ENCODE measurements at places on chromosomes 6 and 20.

DNA sequence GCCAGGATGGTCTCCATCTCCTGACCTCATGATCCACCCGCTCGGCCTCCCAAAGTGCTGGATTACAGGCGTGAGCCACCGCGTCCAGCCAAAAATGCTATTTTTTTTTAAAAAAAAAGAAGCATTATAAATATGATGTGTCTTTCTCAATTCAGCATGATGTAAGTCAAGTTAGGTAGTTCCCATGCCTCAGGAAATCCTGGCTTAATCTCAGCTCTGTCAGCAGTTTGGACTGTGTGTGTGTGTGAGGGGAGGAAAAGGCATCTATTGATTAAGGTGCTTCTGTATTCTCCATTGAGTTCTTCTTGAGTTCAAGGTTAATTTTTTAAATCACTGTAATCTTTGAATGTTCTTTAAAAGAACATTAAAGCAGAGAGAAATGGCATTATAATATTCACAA lies 51.5 kb downstream of the GMDS start:
- no peak for DNase-seq

GRCh38 chr6:96246563-96246962 lies 230.8 kb downstream of the FUT9 start:
- no peak for DNase-seq

GRCh38 chr6:164749221-164750064 lies 560.0 kb downstream of the C6orf118 start:
- no peak for DNase-seq

DNA sequence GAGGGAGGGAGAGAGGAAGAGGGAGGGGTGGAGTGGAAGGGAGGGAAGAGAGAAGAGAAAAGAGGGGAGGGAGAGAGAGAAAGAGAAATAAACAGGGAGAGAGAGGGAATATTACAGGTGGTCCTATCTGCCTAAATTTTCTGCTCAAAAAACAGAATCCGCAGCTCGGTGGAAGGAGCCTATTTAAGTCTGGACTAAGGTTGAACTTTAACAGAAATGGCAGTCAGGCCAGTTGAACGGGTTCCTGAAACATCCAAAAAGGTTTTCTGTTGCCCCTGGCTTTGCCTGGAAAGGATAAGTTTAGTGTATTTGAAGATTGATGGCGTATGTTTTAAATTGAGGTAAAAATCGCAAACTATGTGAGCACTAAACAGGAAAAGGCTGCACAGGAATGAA lies 2.2 kb downstream of the TFAP2B start:
- DNase-seq = no peak

DNA sequence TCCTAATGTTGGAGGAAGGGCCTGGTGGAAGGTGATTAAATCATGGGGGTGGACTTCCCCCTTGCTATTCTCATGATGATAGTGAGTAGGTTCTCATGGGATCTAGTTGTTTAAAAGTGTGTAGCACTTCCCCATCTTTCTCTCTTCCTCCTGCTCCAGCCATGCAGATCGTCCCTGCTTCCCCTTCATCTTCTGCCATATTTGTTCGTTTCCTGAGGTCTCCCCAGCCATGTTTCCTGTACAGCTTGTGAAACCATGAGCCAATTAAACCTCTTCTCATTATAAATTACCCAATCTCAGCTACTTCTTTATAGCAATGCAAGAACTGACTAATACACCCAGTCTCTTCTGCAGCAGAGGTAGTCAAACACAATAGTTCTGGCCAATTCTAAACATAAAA lies 5.4 kb downstream of the EPM2A start:
- DNase-seq = no peak

- no peak for DNase-seq
These were observed 127.2 kb downstream of the CD109 start for GRCh38 chr6:73823046-73823735.

DNA sequence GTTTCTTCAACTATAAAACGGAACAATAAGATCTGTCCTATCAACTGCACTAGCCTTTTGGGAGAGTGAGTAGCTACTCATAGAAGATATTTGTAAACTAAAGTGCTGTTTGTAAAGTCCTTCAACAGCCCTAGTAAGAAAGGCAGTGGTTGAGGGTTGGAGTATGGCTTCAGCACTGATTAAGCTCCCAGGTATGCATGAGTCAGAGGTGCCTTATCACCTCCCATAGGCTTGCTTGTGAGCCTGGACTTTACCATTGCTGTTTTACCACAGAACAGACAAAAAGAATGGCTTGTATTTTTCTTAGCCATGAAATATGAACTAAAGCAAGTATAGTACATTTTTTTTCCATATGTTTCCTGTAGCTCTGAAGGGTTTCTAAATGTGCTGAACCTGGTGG lies 44.1 kb downstream of the SAMD3 start:
- no peak for DNase-seq

GRCh38 chr6:144653885-144654505 lies 368.9 kb downstream of the UTRN start:
- no peak for DNase-seq

DNA sequence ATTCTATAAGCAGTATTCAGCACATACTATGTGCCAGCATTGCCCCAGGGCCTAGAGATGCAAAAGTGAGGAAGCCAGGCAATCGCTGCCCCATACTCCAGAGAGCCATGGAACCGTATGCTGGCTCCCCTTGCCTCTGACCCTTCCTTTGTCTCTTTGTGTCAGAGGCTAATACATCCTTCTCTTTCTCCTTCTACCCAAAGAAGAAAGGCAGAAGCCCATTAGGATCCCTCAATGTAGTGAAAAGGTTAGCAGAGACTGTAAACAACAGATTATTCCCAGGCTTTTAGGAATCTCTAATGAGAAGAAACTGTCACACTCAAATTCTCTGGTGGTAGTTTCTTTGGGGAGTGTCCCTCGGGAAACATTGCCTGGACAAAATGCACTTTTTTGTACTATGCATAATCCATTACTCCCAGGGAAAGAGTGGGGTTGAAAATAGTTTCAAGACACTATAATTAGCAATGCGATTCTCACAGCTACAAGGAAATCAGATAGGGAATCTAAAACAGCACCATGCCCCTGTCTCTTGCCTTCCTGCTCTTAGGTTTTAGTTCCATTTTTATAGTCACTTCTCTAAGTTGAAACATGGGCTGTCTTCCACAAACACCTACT lies 325.2 kb upstream of the CNR1 start:
- no peak for DNase-seq

GRCh38 chr6:149642829-149643580 lies 5.5 kb downstream of the KATNA1 start:
- no peak for DNase-seq

- DNase-seq = no peak
These were observed 11.5 kb upstream of the SLC22A7 start for GRCh38 chr6:43286456-43286979.

- no peak for DNase-seq
These were observed 71.0 kb upstream of the CD83 start for GRCh38 chr6:14046476-14047068.

DNA sequence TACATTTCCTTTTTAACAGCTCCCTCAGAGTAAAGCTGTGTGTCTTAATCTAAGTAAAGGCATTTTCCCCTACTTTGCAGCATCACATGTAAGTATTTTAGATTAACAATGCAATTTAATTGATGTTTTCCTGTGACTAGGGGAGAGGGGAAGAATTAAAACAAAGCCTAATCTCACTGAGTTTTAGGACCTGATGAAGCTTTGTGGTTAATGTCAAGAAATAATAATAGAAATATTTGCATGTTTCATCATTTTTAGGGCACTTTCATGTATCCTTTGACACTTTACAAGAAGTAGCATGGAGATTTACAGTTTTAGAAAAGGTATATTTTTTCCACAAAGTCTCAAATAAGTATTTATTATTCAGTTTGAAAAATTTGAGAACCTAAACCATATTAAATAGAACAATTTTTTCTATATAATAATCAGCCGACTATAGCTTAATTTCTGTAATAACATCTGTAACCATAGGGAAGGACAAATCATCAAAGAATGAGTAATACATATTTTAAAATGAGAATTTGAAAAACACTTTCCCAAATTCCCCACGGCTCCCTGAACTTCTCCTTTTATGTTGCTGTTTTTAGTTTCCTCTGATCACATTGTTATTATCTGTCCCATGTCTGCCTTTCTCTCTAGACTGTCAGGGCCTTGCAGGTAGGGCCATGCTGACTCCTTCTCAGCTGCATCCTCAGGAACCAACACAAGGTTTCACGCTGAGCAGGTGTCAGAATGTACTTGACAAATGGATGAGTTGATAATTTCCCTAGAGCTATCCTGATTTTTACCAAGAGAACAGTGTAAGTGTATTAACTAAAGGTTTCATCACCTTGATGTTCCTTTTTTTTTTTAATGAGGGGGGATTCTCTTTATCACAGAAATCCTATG lies 338.1 kb downstream of the SYNE1 start:
- no peak for DNase-seq

DNA sequence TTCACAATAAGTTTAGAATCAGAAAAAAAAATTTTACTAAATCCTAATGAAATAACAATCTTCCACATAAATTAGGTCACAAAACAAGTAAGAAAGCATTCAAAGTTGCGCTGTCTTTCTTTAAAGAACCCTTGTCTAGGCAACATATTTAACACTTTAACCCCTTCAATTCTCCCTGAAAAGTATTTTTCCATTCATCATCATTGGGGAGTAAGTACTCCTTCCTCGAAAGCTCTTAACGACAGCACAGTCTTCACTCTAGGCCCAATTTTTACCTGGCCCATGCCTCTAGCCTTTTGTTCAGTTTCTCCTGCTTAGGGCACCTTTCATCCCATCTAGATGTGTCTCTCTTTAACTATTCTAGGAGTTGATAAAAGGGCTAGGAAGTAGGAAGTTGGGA lies 2.6 kb downstream of the TSPYL1 start:
- no peak for DNase-seq

DNA sequence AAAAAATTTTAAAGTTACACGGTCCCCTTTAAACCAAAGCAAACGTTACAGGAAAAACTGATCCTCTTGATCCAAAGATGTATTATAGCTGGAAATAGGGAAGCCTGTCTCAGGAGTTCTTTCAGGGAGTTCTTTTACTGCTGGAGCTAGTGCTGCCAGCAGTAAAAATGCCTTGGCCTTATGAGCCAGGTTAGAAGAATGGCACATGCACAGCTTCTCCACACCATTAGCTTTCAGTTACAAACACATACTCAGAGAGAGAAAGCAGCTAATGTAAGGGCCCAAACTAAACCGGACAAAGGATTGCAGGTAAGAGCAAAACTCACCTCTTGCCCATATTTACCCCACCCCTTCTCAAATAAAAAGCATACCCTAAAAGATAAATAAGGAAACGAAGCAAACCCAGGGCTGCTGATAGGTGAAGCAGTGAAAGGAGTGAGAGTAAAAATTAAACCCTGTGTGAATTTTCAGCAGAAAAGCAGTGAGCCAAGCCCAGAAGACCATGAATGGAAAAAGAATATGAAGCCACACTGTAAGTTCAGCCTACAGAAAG lies 19.0 kb downstream of the TBC1D20 start:
- no peak for DNase-seq

DNA sequence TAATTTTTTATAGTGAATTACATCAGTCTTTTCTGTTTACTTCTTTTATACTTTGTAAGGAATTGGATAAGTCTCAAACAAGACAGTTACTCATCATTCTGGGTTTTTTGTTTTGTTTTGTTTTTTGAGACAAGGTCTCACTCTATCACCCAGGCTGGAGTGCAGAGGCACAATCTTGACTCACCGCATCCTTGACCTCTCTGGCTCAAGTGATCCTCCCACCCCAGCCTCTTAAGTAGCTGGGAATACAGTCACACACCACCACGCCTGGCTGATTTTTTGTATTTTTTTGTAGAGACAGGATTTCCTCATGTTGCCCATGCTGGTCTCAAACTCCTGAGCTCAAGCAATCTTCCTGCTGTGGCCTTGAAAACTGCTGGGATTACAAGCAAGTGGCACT lies 524.3 kb downstream of the EYS start:
- DNase-seq = no peak

- DNase-seq = no peak
These were observed 14.9 kb upstream of the RFPL4B start for GRCh38 chr6:112332274-112332673.

GRCh38 chr6:147214248-147215227 lies 10.3 kb downstream of the STXBP5 start:
- no peak for DNase-seq

DNA sequence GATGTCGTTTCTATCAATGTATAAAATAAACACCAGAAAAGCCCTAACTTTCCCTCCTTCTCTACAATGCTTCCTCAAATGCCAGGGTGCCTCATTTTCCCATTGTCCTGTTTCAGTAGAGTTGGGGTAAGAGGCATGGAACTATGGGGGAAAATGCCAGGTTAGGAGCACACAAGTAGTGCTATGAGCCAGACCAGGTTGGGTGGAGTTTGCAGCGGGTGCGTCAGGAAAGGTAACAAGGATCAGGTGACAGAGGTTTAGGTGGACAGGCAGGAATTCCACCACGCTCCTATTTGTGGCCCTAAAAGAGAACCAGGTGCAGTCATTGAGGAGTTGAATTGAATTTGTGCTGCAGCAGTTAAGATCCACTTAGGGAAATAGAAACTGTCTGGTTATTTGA lies 36.5 kb downstream of the SYTL3 start:
- no peak for DNase-seq

GRCh38 chr6:11614534-11615213 lies 77.1 kb downstream of the TMEM170B start:
- DNase-seq = no peak

Measured in nucleus accumbens (tissue), 56 donors.